ENCODE measurements at places on chromosomes 12 and 14.

DNA sequence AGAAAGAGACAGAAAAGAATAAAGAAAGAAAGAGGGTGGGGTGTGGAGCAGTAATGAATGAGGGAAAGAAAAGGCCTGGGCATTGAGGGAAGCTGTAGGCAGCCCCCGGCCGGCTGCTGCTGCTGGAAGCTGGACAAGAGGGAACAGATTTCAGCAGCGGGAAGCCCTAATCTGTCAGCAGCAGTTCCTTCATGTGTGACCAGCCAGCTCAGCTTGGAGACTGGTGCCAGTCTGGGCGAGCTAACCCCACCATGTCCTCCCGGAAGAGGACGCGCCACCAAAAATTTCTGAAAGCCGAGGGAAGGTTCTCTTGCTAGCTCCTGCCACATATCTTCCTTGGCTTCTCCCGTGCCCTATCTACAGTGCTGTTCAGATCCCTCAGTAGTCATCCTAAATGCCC is 236.8 kb downstream of the GRIN2B start:
- no peak for DNase-seq

- no peak for DNase-seq
Measured at GRCh38 chr14:90795744-90796143, 20.5 kb downstream of the TTC7B start.

DNA sequence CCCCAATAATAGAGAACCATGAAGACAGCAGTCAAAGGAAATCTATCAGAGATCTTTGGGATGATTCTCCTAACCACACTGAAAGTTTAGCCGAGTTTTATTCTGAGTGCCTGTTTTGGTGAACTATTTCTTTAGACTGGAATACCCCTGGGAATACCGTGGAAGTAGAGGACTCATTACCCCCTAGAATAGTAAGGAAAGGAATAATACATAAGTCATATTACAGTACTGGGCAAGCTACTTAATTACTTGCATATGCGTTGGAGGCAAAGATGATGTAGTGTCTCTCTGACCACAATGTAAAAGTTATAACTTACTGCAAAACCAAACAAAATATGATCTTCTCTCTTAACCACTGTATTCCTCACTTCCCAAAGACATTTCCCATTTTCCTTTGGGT is 25.5 kb downstream of the ZC2HC1C start:
- no peak for DNase-seq

GRCh38 chr12:90174198-90174510 is 465.5 kb upstream of the ATP2B1 start:
- no peak for DNase-seq

- no peak for DNase-seq
Measured at GRCh38 chr12:77999074-77999715, 168.5 kb downstream of the NAV3 start.

DNA sequence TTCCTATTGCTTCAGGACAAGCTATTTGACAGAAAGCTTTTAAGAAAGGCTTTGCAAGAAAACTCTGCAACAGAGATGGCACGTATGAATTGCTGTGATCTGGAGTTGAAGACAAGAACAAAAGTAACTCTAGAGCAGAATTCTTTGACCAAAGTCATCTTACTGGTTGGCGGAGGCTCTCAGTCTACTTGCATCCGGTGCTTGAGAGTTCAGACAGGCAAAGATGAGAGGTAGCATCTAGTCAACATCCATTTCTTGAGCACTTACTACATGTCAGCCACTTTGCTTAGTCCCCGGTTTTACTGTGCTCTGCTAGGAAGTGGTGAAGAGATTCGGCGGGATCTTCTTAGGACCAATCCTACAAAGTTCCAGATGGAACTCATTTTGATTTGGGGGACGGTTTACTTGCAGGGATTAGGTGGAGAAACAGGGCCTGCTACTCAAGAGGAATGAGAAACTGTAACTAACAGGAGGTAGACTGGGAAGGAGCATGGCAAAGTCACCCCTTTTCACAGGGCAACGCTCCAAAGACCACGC is 404 bp upstream of the CCDC91 start:
- DNase-seq = no peak

- DNase-seq = no peak
Measured at GRCh38 chr14:78254911-78255461, 84.8 kb downstream of the NRXN3 start.

GRCh38 chr12:123482876-123483275 is 24.9 kb downstream of the SNRNP35 start:
- DNase-seq = no peak

DNA sequence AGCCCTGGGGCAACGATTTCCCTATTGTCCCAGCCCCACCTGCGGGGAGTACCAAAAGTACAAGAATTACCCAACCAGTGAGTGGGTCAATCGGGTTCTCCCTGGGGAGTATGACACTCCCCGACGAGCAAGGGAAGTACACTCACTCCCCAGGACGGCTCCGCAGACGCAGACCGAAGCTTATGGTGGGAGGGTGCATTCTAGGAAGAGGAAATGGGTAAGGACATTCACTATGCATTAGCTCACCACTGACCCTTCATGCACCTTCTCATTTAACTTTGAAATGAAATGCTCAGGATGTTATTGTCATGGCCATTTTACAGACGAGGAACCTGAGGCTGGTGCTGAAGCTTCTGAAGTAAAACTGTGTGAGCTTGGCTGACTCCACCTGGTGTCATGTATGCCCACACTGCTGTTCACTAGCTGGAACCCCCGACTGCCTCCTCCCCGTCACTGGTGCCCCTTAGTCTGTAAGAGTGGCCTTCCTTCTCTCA is 45.8 kb upstream of the TMED10 start:
- no peak for DNase-seq

GRCh38 chr12:90253136-90253535 is 544.5 kb upstream of the ATP2B1 start:
- DNase-seq = no peak
